ENCODE measurements at places on chromosomes 12 and 14.

GRCh38 chr14:59897757-59898383 is 22.1 kb upstream of the LRRC9 start:
- peak; percentile 60 for DNase-seq

DNA sequence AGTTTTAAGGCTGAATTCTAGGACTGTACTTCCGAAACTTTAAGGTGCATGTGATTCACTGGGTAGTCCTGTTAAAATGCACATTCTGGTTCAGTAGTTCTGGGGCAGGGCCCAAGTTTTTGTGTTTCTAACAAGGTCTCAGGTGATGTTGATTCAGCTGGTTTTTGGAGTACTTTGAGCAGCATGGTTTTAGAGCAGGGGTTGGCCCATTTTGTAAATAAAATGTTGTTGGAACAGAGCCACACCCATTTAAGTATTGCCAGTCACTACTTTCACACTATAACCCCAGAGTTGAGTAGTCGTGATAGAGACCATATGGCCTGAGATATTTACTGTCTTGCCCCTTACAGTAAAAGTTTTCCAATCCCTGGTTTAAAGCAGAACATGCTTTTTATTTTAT is 111.3 kb downstream of the SYNE2 start:
- no peak for DNase-seq

GRCh38 chr14:55111122-55111708 is 17.8 kb upstream of the LGALS3 start:
- DNase-seq: no peak

DNA sequence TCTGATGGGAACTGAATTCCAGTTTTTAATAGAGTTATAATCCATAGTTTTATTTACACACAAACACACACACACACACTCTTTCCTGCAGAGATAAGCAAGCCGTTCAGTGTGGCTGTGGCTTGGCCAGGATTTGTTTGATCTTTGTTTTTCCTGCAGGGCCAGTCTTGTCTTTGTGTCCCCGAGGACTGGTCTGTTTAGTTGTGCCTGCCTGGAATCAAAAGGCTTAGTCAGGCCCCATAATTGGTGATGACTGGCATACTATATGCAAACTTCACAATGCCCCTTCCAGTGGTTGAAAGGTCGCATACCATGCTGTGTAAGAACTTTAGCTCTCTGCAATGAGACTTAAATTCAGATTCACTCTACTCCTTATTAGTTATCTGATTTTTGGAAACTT is 26.0 kb downstream of the WBP11 start:
- no peak for DNase-seq
